ENCODE measurements at places on chromosomes 16 and 17.

DNA sequence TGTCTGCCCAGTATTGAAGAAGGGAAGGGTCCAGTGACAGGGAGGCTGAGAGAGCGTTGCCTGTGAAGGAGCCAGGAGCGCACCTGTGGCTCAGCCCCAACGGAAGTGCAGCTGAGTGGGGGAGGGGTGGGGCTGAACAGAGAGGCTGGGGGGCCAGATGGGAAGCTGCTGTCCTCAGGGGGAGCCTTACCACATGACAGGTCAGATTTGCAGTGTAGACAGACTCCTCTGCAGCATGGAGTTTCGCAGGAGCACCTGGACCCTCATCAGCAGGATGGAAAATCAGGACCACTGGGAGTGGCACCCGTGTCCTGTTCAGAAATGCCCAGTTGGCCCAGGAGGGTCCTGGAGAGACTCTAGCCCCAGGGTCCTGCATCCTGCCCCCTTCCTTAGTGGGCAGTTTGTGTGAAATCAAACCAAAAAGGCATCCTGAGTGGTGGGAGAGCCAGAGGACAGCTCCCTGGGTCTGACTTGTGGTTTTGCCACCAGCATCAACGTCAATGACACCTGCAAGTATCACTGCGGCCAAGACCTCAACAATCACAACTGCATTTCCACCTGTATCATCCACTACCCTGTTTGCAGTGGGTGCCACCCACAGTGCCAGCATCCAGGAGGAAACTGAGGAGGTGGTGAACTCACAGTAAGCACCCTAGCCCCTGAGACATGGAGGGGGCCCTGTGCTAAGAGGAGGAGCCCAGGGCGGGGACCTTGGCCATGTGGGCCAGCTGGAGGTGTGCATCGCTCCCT is 7.8 kb downstream of the CD300A start:
- no peak for DNase-seq

DNA sequence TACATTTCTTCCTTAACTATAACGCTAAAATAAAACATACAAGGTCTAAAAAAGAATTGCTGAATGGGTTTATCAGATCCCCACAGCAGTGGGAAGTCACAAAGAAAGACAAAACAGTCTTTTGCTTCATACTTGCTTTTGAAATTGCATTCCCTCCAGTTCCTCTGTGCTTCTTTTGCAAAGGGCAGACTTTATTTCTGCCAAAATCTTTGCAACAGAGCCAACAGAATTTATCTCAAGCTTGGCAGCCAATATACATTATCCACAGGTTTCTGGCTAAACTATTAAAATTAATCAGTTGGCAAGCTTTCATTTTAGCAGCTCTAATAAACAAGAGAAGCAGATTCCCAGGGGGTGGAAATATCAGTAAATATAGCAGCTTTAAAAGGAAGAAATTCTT is 378.9 kb upstream of the CA10 start:
- no peak for DNase-seq

GRCh38 chr16:80034948-80035663 is 434.6 kb upstream of the MAF start:
- no peak for DNase-seq

DNA sequence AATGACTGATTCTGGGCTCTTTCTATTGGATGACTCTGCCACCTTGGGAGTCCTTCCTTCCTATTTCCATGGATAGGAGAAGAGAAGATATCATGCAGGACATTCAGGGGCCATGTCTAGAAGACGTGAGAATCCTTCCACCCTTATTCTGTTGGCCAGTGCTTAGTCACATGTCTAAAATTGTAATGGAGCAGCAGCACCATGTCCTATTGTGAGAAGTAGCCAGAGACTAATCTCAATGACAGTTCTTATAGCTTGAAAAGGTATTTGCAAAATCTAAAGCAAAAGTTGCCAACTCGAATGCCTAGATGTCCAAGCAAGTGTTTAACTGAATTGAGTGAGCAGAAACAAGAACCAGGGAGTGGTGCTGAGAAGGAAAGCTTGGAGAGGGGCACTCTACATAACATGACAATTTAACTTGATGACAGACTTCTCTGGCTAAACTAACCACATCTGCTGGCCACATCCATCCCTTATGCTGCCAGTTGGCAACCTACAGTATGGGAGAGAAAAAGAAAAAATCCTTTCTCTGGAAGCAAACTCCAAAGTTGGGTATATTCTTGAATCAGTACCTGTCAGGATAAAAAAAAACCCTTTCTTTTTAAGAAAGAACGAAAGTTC is 225.7 kb downstream of the CDH13 start:
- DNase-seq, result no peak

DNA sequence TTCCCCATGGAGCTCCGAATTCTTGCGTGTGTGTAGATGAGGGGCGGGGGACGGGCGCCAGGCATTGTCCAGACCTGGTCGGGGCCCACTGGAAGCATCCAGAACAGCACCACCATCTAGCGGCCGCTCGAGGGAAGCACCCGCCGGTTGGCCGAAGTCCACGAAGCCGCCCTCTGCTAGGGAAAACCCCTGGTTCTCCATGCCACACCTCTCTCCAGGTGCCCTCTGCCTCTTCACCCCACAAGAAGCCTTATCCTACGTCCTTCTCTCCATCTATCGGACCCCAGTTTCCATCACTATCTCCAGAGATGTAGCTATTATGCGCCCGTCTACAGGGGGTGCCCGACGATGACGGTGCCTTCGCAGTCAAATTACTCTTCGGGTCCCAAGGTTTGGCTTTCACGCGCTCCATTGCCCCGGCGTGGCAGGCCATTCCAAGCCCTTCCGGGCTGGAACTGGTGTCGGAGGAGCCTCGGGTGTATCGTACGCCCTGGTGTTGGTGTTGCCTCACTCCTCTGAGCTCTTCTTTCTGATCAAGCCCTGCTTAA is 617 bp upstream of the SENP3 start:
- DNase-seq, result peak; percentile 87

DNA sequence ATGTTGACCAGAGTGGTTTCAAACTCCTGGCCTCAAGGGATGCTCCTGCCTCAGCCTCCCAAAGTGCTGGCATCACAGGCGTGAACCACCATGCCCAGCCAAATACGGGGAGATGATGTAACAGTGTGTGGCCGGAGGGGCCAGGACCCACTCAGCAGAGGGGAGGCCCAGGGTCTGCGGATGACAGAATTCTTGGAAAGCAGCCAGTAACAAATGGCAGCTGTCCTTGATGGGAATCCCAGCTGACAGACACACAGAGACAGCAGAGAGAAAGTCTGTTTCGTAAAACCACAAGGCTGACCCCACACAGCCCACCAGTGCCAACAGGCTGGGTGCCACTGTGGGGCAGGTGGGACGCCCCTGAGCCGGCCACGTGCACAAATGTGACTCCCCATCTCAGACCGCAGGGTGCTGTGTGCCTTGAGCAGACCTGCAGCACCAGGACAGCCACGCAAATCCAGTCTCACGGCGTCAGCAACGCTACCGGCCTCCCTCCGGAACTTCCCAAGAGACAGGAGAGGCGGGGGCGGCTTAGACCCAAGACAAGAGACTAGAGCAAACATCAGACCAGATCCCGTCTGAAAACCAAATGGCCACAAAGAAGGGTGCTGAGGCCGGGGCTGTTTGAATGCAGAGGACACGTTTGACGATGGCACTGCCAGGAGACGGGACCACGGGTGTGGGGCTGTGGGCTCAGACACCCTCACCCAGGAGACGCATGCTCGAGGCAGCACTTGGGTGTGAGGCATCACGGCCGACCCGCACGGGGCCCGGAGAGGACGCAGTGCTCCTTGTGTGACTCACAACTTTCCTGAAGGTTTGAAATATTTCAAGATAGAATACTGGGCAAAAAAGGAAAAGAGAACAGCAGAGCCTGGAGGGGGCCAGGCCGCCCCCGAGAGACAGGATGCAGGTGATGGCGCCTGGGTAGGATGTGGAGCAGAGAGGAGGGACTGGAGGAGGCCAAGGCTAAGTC is 24.6 kb downstream of the CTU2 start:
- no peak for DNase-seq

DNA sequence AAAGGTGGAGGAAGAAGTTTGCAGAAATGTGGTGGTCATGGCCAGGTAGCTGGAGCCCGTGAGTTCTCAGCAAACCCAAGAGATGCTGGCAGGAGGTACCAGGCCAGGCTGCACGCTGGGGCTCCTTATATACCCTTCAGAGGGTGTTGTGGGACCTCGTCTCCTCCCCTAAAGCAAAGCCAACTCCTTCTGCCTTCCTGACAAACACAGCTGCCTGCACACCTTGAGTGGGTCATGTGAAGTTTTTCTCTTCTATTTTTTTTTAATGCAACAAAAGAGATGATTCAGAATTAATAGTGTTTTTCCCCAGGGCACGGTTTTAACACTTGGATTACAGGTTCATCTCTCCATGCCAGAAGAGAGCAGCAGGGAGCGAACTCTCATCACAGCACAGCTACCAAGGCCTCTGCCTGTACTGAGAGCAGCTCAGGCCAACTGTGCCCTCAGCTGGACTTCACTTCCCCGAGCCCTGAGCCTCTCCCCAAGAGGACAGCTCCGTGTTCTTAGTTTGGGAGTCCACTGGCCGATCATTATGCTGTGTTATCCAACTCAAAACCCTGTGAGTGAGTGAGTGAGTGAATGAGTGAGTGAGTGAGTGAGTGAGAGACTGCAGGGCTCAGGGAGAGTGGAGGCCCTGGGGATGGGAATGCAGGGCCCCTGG is at the start of gene KRT15:
Gene KRT15, minus strand, starts transcription at position 102 of the 661 bp plus-strand sequence. Its CDS starts 63 bp downstream, at position 39.
- no peak for DNase-seq

- no peak for DNase-seq
These were observed 48.4 kb downstream of the NOG start for GRCh38 chr17:56641894-56642293.

GRCh38 chr16:77868052-77868451 is 79.7 kb downstream of the VAT1L start:
- DNase-seq, result no peak

DNA sequence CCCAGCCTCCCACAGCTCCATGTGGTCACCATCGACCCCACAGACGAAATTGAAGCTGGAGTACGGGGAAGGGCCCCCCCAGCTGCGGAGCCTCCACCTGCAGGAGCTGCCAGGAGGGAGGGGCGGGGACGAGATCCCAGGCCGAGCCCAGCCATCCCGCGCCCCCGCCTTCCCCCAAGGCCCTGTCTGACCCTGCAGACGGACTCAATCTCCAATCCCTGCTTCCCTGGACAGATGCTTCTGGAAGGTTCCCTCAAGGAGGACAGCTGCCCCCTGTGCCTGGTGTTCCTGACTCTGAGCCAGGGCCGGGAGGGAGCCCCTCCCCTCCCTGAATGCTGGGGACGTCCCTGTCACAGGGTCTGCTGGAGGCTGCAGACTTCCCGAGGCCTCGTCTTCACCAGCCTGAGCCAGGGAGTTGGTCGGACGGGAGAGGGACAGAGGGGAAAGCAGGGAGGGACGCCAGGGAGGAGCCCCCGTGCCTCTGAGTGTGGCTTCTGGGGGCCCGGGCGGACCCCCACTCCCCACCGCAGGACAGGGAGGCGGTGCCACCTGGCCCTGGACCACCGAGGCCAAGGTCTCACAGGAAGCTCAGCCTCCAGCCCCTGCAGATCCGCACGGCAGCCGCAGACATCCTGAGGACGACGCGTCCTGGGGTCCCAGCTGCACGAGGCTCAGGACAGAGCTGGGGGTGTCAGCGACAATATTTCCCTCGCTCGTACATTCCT is 21.3 kb upstream of the C1QTNF8 start:
- no peak for DNase-seq

GRCh38 chr16:78669994-78670393 is 570.5 kb downstream of the WWOX start:
- DNase-seq, result no peak

DNA sequence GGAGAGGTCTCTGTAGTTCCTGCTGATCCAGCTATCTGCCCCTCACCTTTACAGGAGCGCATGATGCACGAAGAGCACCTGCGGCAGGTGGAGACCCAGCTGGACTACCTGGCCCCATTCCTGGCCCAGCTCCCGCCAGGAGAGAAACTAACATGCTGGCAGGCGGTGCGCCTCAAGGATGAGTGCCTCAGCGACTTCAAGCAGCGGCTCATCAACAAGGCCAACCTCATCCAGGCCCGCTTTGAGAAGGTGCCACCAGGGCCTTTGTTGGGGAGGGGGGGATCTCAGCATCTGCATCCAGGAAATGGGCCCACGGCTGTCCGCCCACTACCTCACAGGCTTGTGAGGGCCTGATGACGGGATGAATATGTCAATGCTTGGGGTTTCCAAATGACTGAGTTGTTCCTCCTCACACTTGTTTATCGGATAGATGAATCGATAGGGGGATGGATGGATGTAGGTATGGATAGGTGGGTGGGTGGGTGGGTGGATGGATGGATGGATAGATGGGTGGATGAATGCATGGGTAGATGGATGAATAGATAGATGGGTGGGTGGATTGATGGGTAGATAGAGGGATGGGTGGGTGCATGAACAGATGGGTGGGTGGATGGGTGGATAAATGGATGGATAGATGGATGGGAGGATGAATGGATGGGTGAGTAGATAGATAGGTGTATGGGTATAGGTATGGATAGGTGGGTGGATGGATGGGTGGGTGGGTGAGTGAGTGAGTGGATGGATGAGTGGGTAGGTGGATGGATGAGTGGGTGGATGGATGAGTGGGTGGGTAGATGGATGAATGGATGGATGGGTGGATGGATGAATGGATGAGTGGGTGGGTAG is 7.0 kb upstream of the KATNB1 start:
- no peak for DNase-seq

- peak; percentile 52 for DNase-seq
These were observed 1.3 kb downstream of the MAPK8IP3 start for GRCh38 chr16:1707193-1707790.

DNA sequence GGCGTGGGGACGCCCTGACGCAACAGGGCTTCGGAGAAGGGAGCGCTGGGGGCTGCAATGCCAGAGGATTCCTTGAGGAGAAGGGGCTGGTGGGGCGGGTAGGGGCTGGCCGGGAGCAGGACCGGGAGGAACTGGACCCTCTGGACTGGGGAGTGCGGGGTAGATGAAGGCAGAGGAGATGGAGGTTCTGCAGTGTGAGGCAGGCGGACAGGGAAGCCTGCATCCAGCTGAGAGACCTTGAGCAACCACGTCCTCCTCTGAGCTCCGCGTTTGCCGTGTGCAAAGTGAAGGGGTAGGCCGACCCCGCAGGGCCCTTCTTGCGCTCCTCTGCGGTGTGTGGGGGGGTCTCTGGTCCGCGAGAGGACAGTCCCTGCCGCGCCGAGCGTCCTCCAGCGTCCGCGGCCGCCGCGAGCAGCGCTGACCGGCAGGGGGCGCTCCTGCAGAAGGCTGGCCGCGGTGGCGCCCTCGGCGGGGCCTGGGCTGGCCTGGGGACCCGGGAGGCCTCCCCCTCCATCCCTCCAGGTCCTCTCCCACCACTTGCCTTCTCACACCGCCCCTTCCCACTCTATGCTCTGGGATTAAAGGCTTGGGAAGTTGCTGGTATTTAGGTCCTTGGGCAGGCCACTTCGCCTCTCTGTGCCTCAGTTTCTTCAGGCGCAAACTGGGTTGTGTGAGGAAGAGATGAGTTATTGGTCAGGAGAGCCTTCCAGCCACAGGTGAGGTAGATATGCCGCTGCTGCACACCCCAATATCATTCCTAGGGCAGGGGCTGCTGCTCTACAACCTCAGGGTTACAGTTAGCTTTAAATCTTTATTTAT is 9.6 kb upstream of the WNT9B start:
- DNase-seq, result peak; percentile 30

- no peak for DNase-seq
These were observed 63.6 kb upstream of the NFAT5 start for GRCh38 chr16:69501956-69502745.
